NT2/D1 (cell line): ENCODE measurements at places on chromosomes 3 and 15.

DNA sequence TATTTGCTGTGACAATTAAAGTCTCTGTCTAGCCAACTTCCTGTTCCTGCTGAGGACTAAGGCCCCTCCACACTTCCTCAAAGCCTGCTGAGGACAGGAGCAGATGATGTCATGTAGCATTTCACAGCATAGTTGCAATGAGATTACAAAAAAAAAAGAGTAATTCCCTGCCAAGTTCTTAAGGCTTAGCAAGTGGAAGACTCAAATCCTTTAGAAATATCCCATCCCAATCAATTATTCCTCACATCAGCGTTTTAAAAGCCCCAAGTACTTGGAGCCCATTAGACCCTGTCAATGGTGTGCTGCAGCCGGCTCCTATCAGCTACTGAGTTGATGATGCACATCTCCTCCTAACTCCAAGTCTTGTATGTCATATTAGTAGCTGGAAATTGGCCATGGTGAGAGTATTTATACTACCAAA, 51.7 kb downstream of the TRANK1 start:
- no peak for DNase-seq

- peak; percentile 82 for DNase-seq
Measured at GRCh38 chr3:55615694-55616295, 128.7 kb upstream of the WNT5A start.

GRCh38 chr3:172118019-172118418, 78.6 kb downstream of the FNDC3B start:
- no peak for DNase-seq

DNA sequence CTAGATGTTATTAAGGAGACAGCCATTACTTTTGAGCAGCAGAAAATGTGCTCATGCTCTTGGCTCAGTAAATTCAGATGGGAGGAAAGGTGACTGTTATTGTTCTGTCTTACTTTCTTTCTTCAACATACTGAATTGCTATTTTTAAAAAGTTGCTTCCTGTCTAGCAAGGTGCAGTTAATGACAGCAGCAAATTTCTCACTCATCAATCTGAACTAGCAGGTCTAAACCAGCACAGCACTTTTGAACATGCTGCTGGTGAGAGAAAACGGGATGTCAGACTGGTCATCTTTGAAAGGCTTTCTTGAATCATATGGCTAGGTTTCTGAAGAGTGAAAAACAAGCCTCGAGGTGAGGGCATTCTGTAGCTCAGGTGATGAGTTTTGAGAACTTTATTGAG, 384.7 kb downstream of the MFSD1 start:
- DNase-seq: no peak

GRCh38 chr15:53454843-53455721, 304.4 kb downstream of the WDR72 start:
- no peak for DNase-seq

GRCh38 chr3:147383617-147384016, 22.7 kb downstream of the ZIC4 start:
- no peak for DNase-seq

GRCh38 chr15:47334805-47335535, 382.3 kb upstream of the SEMA6D start:
- DNase-seq: no peak

- DNase-seq: no peak
Measured at GRCh38 chr3:171585039-171585438, 124.8 kb upstream of the TNIK start.

GRCh38 chr15:27422997-27423396, 452.0 kb downstream of the GABRG3 start:
- DNase-seq: no peak

GRCh38 chr3:175266478-175266877, 407.3 kb downstream of the NAALADL2 start:
- DNase-seq: no peak

DNA sequence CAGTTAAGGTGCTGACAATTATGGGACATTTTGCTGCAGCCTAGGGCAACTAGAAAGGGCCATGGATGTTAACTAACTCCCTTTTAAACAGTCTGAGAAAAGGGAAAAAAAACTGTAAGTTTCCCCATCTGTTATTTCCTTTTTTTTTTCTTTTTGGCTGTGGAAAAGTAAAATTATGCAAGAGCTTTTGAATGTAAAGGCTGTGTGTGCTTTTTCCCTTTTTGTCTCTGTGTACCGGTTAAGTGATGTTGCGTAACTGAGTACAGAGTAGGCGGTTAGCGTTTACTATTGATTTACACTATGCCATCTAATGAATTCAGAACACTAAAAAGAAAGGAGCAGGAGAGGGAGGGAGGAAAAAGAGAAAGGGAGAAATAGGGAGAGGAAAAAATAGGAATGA, 403.6 kb downstream of the TIGIT start:
- no peak for DNase-seq

GRCh38 chr3:195704433-195704999, 16.3 kb upstream of the MUC20 start:
- no peak for DNase-seq

DNA sequence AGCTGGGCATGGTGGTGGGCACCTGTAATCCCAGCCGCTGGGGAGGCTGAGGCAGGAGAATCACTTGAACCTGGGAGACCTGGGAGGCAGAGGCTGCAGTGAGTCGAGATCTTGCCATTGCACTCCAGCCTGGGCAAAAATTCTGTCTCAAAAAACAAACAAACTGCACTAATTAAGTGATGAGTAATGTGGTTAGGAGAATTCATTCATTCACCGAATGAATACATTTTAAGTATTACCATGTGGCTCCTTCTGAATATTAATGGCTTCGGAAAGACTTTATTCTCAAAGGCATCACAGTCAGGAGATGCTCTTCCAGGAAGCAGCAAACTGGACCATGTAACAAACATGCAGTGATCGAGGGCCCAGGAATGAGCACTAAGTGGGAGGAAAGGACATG, 23.6 kb downstream of the SPTSSB start:
- no peak for DNase-seq

DNA sequence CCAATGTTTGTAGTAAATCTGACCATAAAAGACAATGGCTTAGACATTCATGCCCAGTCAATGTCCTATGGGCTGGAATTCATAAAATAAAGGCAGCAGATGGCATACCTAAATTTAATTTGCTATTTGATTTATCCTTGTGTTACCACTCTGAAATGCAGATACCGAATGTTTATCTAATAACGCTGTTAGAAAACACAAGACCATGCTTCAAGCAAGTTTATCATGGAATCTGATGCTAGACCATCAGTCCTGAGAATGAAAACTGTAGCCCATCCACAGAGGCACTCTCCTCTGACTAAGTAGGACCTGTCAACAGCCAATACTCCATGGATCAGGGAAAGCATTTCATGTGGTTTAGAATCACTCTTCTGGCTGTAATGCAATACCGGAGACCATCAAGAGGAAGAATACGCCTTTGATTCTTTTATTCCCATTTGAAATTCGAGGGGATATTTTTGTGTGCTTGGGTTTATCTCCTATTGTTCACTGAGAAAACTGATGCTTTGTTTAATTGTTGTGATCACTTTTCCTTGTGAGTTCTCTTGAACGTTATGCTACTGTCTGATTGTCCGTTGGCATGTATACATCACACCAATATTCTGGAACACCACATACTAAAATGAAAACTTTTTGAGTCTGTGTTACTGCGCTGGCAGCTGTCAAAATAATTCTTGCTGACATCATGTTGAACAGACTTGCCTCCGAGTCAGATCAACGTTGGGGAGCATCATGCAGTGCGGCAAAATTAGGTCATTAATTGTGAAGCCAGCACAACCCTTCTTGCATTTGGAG, 12.1 kb upstream of the CPB1 start:
- no peak for DNase-seq

GRCh38 chr3:120090422-120090821, 3.8 kb downstream of the GSK3B start:
- no peak for DNase-seq

- no peak for DNase-seq
Measured at GRCh38 chr3:53675942-53676341, 170.3 kb downstream of the CHDH start.

- no peak for DNase-seq
Measured at GRCh38 chr3:119978554-119979208, 115.6 kb downstream of the GSK3B start.

DNA sequence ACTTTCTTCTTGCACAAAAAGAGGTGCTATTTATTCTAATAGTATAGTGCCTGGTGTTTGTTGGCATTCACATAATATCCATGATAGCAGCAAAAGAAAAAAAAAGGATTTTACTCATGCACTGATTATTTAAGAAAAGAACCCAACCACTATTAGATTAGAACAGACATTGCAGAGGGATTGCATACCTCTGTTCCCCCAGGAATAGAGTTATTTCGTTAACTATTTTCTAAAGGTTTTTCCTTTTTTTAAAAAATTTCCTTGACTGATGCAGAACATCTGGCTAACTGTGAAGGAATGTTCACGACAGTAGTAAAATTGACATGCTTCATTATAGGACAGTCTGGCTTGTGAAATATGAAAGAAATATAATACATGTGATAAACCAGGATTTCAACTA, 136.6 kb upstream of the PTX3 start:
- no peak for DNase-seq

- DNase-seq: no peak
Measured at GRCh38 chr15:70854666-70854976, 664 bp upstream of the LARP6 start.

DNA sequence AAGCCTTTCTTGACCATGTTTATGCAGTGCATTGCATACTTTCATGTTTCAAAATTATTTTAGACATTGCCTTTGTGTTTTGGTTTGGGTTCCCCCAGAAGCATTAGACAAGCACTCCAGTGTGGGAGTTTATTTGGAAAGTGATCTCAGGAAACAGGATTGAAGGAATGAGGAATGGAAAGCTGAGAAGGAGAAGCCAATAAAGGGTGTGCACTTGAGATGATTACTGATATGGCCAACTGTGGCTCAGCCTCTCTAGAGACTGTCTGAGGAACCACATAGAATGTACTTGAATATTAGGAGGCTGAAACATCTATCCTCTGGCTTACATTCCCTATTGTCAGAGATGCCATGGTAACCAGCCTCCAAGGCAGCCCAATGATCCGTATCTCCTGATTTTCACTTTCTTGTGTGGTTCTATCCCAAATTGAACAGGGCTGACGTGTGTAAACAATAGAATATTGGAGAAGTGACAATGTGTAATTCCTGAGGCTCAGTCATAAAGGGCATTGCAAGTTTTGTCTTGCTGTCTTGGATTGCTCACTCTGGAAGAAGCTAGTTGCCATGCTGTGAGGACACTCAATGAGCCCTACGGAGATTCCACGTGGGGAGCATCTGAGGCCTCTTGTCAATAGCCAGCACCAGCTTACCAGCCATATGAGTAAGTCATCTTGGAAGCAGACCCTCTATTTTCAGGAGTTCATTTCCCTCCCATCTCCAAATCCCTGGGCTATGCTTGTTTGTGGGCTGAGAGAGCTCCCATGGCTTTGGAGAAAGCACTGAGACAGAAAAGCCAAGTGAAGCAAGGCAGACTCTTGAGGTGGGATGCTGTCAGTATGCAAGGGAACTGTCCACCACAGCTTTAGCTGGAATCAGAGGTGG, 84.7 kb downstream of the SCN11A start:
- no peak for DNase-seq

- no peak for DNase-seq
Measured at GRCh38 chr15:28181366-28181765, 82.3 kb upstream of the OCA2 start.

GRCh38 chr3:1576047-1576446, 483.2 kb downstream of the CNTN6 start:
- DNase-seq: no peak

DNA sequence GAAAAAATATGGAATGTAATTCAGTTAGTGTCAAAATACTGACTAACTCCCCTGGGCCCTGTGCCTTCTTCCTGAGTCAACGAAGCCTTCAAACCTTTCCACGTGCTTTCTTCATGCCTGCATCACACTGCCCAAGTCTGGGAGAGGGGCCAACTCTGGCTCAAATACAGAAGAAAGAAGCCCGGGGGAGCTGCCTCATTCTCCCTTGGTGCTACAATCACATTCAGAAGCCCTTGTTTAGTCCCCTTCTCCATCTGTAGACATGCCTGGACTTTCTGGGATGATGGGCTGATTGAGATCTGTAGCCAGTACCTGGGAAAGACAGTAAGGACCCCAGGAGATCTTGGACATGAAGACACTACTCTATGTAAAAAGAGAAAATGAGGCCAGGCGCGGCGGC, 77.8 kb upstream of the GSK3B start:
- no peak for DNase-seq

DNA sequence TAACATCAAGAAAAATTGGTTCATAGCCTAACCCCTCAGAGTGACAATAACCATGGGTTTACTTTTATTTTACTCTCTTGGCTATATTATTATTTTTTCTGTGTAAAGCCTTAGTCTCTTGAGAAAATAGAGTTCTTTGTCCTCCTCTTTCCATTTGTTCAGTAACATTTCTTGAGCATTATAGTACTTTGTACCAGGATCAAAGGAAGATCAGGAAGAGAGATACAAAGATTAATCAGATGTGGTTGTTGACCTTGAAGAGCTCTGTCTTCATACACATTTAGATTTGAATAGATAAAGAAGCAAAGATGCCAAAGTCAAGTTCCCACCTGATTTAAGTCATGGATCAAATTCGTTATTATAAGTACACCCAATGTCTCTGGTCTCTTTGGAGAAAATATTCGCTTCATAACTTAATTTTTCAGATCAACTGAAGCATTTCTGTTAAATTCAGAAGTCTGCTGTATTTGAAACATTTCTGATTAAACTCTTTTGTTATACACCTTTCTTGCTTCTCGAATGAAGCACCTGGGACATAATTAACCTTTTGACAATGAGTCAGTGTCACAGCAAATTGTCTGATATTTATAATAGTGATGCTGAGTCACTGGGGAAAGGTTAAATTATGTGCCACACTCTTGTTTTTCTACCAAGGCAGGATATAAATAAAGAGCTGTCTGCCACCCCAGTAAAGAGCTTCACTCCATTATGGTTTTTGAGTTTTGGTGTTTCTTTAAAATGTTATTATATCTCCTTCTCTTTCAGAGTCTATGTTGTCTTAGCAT, 100.2 kb downstream of the GHSR start:
- DNase-seq: no peak

DNA sequence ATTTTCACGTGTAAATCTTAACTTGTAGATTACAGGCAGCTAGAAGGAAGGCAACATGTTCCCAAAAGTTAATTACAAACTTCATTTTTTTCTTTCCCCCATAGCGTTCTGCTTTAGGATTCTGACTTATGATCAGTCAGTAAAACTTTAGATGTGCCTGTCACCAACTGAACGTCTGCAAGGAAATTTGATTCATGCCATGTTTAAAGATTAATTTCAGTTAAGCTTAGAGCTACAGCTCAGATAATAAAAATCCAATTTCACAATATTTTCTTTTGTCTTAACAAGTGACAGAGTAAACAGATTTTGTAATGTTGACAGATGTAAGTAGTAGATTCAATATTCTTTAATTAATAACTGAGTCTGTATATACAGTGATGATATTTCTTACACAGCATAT, 253.1 kb downstream of the NFKBIZ start:
- DNase-seq: no peak

DNA sequence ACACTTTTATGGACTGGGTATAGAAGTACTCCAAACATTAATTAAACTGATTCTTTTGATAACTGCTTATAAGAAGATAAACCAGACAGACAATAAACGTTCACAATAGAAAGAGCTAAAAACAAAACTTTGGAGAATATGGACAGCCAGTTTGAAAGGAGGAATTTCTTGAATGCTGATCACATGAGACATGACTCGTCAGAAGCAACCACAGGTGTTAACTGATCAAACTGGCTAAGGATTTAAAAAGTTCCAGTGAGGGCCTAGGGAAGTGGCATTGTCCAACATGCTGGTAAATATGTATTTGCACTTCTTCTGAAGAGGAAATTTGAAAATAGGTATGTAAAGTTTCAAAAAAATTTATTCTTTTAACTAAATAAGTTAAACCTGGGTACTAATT, 29.4 kb upstream of the AP3B2 start:
- DNase-seq: no peak
